ENCODE measurements at places on chromosomes 13 and 19.

GRCh38 chr19:19111136-19111835, 27.0 kb downstream of the TMEM161A start:
- DNase-seq: no peak

DNA sequence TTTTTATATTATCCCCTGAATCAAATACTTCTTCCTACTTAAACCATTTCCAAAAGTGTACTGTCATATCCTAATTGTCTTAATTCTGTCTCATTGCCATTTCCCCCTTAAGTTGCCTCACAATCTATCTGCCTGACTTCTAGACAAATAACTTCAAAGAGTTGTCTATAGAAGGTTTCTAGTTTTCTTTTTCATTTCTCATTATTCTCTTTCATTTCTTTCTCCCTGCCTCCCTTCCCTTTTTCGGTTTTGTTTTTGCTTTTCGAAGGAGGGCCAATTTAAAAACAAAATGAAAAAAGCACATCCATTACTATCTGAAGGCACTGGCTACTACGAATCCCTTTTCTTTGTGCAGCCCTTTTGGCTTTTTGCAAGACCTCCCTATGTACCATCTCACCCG, 367.2 kb downstream of the DNAJC15 start:
- no peak for DNase-seq

GRCh38 chr19:49403404-49404187, 15.5 kb downstream of the KASH5 start:
- no peak for DNase-seq

DNA sequence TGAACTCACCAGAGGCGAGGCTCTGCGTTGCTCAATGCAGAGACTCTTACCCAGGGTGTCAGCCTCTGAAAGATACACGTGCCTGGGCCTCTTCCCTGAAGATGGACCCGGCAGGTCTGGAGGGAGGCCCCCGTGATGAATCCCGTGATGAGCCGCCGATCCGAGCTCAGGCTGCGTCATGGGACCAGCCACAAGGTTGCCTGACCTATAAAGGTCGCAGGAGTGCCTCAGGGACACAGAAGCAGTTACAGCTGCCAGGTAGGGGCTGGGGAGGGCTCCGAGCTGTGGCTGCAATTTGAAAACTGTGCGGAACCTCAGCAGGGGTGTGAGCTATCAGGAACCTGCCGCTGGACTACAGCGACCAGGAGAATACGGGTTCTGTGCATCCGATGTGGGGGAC, 10.5 kb upstream of the ATP11A start:
- no peak for DNase-seq

DNA sequence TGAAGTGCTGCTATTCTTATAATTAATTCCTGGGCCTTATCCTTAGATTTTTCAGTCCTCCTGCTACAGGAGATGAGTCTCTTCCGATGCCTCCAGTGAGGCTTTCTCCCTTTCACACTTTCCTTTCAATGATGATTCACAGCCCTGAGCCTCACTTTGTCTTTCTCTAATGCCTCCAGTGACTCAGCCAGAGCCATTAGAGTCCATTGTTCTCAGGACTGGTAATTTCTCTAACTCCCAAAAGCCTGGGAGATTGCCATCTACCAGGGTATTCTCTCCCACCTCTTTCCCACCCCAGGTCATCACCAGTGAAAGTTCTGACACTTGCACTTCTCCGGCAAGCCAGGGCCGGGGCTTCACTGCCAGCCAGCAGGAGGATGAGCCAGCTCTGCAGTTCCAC, 49.6 kb upstream of the ARGLU1 start:
- DNase-seq: peak; percentile 35

- DNase-seq: no peak
Observed at GRCh38 chr13:79034341-79034740, 371.7 kb downstream of the RBM26 start.

GRCh38 chr13:95209109-95209508, 92.1 kb downstream of the ABCC4 start:
- DNase-seq: no peak

DNA sequence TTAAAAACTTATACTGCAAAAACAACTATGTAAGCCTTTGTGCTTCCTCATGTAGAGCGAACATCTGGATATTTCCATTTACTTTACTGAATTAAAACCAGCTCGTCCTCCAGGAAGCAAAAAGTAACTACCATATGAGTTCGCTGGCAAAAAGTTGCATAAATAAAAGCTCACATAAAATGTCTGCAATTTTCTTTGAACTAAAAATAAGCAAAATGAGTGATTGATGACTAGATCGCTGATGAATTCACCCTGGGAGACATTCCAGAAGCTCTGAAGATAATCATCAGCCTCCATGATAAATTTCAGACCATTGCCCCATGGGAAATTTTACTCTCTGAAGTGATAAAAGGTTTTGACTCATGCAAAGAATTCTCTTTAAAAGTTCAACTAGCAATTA, 67.3 kb upstream of the SACS start:
- DNase-seq: no peak

DNA sequence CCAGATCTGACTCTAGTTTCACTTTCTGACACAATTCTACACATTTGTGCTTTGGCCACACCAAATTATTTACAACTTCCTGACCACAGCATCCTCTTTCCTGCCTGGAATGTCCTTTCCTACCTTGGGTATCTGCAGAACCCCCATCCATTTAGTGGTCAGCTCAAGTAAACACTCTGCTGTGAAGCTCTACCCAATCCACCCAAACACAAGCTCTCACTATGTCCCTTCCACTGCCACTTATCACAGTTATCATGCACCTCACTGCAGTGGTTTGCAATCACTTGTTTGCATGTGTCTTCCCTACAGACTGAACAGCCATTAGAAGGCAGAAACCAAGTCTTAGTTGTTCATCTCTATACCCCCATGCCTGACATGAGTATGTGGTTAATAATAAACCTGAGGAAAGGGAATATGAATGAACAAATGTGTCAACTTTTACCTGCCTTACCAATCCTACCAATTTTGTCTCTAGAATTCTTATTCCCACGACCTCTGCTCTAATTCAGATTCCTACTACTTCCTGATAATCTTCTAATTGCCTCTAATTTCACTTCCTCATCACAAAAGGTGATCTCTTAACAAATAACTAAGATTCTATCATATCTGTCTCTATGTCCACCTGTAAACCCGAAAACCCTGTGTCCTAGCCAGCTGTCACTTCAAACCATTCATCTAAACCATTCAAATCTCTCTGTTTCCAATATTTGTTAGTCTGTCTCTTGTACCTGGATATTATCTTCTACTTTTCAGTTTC, 25.1 kb downstream of the LNX2 start:
- DNase-seq: no peak

GRCh38 chr19:58559275-58560006, 1.0 kb upstream of the UBE2M start:
- peak; percentile 86 for DNase-seq

- no peak for DNase-seq
Observed at GRCh38 chr19:35710784-35711723, 6.7 kb downstream of the ZBTB32 start.

DNA sequence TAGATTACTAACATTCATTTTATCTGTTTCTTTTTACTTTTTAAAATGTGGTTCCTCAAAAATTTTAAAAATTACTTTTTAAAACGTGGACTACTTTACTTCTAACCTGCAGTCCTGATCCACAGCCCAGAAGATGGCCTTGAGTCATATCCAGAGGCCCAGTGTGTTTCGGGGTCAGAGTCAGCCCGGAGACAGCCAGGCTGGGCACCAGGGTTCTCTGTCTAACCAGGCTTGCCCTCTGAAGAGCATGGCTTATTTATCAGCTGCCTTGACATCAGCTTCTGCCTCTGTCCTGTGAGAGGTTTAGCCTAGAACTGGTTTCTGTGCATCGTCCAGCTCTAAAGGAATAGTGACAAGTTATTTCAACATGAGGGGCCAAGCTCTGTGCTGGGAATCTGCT, 332.0 kb downstream of the FGF9 start:
- DNase-seq: no peak

GRCh38 chr13:26021956-26022355, 29.9 kb downstream of the SHISA2 start:
- no peak for DNase-seq

DNA sequence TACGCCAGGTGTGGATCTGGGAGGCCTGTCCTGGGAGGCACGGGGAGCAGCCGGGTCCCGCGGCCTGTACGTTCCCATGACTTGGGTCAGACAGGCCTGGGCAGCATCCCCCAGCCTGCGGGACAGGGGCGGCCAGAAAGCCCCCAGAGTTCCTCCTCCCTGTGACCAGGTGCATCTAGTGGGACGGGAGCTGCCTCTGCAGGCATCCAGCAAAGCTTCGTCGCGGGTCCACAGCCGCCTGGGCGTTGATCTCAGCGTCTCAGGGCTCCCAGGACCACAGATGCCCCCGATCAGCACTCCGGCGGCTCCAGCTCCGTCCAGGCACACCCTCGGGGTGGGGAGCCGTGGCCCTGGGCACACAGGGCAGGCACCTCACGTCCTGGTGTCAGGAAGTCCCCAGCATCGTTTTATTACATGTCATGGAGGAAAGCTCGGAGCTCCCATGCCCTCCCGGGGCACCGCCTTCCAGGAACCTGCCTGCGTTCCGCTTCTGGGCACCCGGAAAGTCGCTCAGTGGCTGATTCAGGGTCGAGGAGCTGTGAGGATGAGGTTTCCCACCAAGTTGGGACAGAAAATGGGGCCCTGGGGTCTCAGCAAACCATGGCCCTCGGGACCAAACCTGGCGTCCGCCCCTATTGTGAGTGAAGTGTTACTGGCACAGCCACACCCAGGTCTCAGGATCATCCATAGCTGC, 1.5 kb upstream of the GZMM start:
- DNase-seq: no peak

DNA sequence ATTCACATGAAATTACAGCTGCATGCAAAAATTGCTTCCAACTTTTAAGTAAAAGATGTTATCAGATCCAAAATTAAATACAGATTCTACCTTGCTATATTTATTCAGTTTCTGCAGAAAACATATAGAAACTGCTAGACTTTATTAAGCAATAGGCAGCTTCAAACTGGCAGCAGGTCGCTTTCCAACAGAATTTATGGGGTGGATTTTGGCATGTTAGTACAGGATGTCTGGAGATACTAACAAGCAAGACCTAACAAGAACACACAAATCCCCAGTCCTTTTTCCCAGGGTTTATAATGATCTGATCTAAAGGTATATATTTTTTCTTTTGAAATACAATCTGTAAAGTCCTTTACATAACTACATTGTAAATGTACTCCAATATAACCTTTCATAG, 27.5 kb downstream of the TBC1D4 start:
- DNase-seq: no peak

DNA sequence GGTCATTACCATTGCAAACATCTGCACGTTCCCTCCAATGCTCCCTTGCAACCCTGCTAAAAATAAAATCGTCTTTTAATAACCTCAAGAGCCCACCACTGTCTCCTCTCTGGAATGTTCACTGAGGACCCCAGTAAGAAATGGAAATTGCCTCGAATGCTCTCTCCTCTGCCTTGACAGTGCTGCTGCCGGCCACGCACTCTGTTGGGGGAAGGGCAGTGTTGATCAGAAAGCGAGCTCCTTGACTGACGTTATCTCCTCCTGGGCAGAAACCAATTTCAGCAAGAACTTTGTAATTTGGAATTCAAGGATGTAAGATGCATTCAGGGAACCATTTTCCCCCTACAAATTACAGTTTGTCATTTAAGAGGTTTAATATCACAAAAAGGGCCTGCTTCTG, 718.5 kb downstream of the UQCRFS1 start:
- no peak for DNase-seq

DNA sequence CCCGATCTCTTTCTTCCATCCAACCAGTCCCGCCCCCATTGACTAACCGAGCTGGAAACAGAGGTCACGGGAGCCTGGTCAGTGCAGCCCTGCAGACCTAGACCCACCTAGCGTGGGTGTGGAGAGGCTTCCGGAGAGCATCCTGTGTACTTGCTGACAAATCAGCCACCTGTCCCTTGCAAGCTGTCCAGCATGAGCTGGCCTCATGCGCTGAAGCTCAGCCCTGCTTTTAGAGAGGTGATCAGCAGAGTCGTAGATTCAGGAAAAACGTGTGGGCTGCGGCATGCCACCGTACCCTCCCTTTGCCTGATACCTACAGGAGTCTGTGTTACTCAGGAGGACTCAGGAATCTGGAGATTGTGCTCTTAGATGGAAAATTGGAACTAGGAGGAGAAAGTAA, 80.3 kb upstream of the UQCRFS1 start:
- DNase-seq: no peak

DNA sequence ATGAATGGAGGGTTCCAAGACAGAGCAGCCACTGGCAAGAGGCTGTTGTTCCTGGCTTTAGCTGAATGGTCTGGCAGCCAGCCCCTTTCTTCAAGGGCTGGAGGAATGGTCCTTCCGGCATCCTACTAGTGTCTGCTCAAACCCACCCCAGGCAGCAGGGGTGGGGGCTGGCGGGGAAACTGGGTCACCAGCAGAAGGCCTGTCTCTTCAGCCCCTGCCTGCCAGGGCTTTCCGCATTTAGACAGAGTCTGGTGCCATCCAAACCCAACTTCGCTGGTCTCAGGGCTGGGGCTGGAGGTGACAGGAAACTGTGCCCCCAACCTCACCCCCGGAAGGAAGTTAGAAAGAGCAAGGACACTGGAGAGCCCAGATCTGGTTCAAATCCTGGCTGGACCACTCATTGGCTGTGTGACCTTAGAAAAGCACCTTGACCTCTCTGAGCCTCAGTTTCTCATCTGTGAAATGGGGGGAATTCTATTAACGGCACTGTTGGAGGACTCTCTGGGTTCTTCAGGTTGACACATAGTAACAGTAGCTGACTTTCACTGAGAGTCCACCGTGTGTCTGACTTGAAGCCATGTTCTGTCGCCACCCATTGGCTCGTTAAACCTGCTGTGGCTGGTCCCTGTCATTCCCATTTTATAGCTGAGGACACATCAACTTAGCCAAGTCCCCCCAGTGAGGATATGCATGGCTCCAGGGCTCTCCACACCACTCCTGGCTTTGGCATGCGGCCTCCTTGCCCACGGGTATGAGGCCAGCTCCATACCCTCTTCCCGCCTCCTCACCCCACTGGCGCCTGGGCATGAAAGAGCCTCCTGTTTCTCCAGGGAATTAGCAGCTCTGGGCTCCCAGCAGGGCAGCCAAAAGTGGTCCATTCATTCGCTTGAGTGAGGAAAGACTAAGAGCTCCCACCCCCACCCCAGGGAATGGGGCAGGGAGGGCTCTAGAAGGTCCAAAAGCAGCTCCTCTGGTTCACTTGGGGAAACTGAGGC, 2.5 kb upstream of the NR2C2AP start:
- DNase-seq: no peak

GRCh38 chr19:3733549-3734309, 25.5 kb downstream of the TJP3 start:
- DNase-seq: no peak
